ENCODE measurements at places on chromosomes 1 and 21. TPM values are rescaled to one million over a fixed set of nuclear protein-coding genes. Genes with fewer than 3 reads are reported as not detected.

The SGIP1 gene
- 6.8 TPM for total RNA-seq

DNA sequence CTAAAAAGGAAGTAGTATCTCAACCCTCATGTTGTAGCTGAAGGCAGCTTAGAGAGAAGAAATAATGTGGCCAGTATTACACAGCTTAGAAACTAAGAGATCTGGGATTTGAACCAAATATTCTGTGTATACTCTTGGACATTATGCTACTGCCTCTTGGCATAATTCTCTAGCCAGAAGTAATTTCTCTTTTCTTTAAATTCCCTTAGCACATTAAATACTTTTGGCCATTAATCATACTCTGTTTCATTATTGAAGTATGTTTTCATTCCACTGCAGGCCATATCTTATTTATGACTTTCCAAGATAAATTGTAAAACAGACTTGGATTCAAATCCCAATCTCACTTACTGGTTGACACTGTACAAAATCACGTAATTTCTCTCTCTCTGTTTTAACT, 181.3 kb upstream of the SPAG17 start:
- no peak overlapping the region for H3K27ac ChIP-seq
- no peaks in the 10 kb centered on the region for H3K27me3 ChIP-seq
- H3K36me3 ChIP-seq = no peaks in the 10 kb centered on the region
- no peak overlapping the region for H3K4me3 ChIP-seq
- DNase-seq = no peak

The FCN3 gene
- total RNA-seq = 487 TPM

GRCh38 chr1:98437540-98437939, 224.0 kb upstream of the SNX7 start:
- no peaks in the 10 kb centered on the region for H3K4me1 ChIP-seq
- H3K4me3 ChIP-seq = no peak overlapping the region
- H3K27ac ChIP-seq = no peak overlapping the region
- no peak for DNase-seq
- no peaks in the 10 kb centered on the region for H3K27me3 ChIP-seq
- H3K36me3 ChIP-seq = no peaks in the 10 kb centered on the region

The FCER1A gene
- total RNA-seq = 0.32 TPM

DNA sequence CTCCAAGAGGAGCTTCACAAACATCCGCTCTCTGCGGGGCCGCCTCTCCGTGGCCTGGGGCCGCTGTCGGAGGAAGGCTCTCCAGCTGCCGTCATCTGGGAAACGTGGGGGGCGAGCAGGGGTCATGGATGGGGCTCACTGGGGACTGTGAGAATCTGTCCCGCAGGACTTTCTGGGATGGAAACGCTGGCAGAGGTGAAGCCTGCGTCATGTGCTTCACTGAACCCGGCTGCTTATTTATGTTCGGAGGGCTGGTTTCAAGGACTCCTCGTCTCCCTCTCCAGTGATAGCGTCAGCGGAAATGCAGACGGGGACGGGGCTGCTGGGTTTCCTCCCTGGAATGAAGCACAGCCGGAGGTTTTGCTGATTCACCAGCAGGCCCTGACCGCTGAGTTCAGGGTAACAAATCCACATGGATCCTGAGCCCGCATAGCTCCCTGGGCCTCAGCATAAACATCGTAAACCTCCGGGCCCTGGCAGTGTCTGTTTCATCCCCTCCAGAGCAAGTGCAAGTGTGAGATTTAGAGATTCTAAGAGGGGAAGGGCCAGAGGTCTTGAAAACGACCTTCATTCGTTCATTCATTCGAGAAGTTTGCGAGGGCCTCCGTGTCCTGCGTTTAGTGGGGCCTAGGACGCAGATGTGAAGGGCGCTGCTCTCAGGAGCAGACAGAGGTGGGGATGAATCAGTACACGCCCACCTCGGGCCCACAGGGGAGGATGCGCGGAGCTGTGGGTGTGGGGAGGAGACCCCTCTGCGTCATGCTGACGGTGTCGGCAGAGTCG, 7.0 kb upstream of the POFUT2 start:
- peak; percentile 80 for DNase-seq
- H3K4me1 ChIP-seq = peaks cover 34% of the 10 kb centered on the region

DNA sequence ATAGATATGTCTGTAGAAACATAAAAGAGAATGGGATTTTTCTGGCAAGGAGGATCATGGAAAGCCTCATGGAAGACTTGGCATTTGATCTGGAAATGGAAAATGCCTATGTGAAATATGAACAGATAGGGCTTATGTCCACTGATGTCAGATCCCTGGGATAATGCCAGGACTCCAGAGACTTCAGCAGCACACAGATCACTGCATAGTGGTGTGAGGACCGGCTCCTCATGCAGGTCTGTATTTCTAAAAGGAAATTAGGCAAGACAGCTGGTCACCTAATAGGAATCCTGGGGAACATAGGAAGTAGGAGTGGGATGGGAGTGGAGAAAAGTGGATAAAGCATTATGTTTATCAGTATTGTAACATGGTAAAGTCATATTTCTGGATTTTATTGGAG, 56.8 kb upstream of the IPO9 start:
- H3K4me1 ChIP-seq = peaks cover 6% of the 10 kb centered on the region
- DNase-seq = no peak
- H3K27ac ChIP-seq = no peak overlapping the region
- no peak overlapping the region for H3K4me3 ChIP-seq
- H3K27me3 ChIP-seq = no peaks in the 10 kb centered on the region

DNA sequence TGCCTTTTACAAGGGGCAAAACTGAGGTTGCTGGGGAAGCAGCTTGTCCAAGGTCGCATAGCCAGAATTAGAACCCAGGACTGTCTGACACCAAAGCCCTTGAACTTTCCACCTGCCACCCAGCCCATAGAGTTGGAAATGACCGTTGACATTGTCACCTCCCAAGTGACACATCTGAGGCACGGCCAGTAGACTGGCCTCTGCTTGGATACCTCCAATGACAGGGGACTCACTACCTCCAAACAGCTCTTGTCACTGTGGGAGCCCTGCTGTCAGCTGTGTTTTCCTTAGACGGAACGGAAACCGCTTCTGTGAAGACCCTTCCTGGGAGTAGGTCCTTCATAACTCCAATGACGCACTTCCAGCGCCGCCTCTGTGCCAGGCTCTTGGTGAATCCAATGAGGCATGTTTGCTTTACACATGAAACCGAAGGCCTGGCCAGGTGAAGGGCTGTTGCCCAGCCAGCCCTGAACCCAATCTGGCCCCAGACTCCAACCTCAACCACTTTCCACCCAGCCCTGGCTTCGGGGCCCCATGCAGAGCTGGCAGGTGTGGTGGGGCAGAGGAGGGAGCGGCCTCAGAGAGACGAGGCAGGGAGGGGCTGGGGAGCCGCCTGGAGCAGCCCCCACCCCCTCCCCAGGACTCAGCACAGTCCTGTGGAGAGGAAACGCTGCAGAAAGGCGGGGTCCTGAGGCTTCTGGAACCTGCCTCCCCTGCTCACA, 109.2 kb upstream of the IFFO2 start:
- H3K27ac ChIP-seq = peak overlapping the region; percentile 41
- no peaks in the 10 kb centered on the region for H3K36me3 ChIP-seq
- H3K4me3 ChIP-seq = no peak overlapping the region
- H3K4me1 ChIP-seq = peaks cover 4% of the 10 kb centered on the region
- H3K27me3 ChIP-seq = no peaks in the 10 kb centered on the region

GRCh38 chr1:7561331-7561921, 209.7 kb upstream of the VAMP3 start:
- no peak overlapping the region for H3K27ac ChIP-seq
- H3K4me1 ChIP-seq = no peaks in the 10 kb centered on the region
- no peak overlapping the region for H3K4me3 ChIP-seq
- no peaks in the 10 kb centered on the region for H3K27me3 ChIP-seq

DNA sequence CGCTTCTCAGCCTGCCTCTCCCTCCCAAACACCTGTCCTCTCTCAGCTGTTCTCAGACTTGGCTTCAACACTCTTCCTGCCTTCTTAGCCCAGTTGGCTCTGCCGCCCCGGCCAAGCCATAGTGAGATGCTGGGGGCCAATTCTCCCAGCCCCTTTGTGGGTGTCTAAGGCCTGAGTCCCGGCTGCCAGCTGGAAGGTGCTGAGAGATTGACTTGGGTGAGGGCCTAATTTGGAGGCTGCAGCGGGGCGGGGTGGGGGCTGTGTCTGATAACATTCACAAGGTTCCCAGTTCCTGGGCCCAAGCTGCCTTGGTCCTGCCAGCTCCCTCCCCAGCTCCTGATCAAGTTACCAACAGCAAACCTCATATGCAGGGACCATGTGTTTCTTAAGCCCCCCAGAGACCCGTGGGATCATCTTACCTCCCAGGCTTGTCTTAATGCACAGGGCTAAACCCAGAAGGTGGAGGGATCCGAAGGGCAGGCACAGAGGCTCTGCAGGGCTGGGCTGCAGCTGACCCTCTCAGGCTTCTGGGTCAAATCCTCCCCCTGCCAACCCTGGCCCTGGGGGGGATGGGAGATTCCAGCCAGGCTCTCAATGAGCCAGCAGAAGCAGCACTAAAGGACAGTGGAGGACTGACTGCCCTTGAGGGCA, 9.8 kb downstream of the INKA2 start:
- H3K36me3 ChIP-seq = no peaks in the 10 kb centered on the region
- no peak overlapping the region for H3K27ac ChIP-seq
- H3K4me3 ChIP-seq = no peak overlapping the region

The SLC2A5 gene
- total RNA-seq = 1.4 TPM

The ZZZ3 gene
- total RNA-seq = 36.3 TPM

- no peak for DNase-seq
- no peak overlapping the region for H3K27ac ChIP-seq
- H3K4me1 ChIP-seq = no peaks in the 10 kb centered on the region
- no peaks in the 10 kb centered on the region for H3K27me3 ChIP-seq
These were observed 31.0 kb downstream of the NCAM2 start for GRCh38 chr21:21029164-21029563.

The WLS gene
- 127 TPM for total RNA-seq

DNA sequence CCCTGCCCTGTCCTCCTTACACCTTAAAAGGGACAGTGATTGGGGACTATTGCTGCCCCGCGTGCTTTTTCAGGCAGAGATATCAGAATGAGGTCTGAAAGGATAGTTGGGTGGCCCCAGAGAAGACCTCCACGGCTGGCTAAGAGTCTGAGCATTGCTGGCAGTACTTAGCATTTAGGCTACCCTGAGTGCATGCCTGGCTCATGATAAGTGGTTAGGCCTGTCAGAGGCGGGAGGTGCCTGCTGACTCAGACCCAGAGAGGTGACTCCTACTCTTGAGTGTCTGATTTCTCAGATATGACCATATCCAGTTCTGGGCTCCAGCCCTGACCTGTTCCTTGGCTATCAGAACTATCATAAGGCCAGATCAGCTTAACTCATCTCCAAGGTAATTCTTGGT, 213.7 kb downstream of the PBX1 start:
- peaks cover 25% of the 10 kb centered on the region for H3K4me1 ChIP-seq
- no peak overlapping the region for H3K4me3 ChIP-seq
- H3K27ac ChIP-seq = peak overlapping the region; percentile 7
- no peaks in the 10 kb centered on the region for H3K27me3 ChIP-seq

GRCh38 chr1:26296340-26297056, 9.9 kb downstream of the UBXN11 start:
- no peak overlapping the region for H3K4me3 ChIP-seq
- no peak for DNase-seq
- no peak overlapping the region for H3K27ac ChIP-seq
- peaks cover 24% of the 10 kb centered on the region for H3K36me3 ChIP-seq
- no peaks in the 10 kb centered on the region for H3K27me3 ChIP-seq
- peaks cover 26% of the 10 kb centered on the region for H3K4me1 ChIP-seq

Measured in left lung (tissue), 14 donors.